NCI-H1694 (cell line): ENCODE measurements at places on chromosomes 4 and X.

- DNase-seq: no peak
These were observed 18.2 kb downstream of the PTTG2 start for GRCh38 chr4:37978248-37978924.

DNA sequence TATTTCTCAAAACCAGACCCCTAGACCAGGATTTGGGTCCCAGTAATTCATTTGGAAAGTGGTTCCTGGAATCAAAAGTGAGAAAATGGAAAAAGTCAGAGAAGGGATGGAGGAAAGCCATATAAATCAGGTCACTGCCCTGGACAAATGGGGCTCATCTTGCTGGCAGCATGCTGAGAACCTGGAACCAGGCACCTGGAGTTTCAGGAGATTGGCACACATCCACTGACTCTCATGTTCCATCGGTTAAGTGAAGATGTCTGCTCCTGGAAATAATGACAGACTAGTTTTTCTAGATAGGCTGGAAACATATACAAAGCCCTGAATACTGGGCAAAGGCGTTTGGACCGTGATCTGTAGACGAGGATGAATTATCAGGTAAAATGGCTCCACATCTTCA lies 163.6 kb upstream of the HS3ST1 start:
- no peak for DNase-seq

GRCh38 chr4:143017210-143017609 lies 167.5 kb upstream of the USP38 start:
- DNase-seq: no peak

DNA sequence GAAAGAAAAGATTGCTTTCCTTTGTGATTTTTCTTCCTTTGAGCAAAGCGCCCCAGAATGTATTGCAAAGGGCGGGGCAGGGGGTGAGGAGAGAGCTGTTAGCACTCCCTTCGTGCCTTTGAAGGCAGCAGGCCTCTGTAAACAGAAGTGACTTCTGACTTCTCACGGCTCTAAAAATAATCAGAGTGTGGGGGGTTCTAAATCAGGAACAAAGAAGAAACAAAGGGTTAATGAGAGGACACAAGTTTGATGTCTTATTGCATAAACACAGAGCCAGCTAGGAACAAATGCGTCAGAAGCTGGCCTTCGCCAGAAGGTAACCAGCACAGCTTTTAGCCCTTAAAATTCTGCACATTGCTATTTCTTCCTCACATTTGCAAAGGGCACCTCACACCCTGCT lies 626.2 kb downstream of the MID1IP1 start:
- no peak for DNase-seq

GRCh38 chrX:20224814-20225487 lies 41.8 kb downstream of the RPS6KA3 start:
- DNase-seq: no peak

- no peak for DNase-seq
These were observed 122.8 kb upstream of the FAT1 start for GRCh38 chr4:186846426-186846825.

- DNase-seq: no peak
These were observed 115.1 kb downstream of the NDST4 start for GRCh38 chr4:114998316-114998715.

GRCh38 chrX:69807400-69807799 lies 191.5 kb downstream of the EDA start:
- no peak for DNase-seq

DNA sequence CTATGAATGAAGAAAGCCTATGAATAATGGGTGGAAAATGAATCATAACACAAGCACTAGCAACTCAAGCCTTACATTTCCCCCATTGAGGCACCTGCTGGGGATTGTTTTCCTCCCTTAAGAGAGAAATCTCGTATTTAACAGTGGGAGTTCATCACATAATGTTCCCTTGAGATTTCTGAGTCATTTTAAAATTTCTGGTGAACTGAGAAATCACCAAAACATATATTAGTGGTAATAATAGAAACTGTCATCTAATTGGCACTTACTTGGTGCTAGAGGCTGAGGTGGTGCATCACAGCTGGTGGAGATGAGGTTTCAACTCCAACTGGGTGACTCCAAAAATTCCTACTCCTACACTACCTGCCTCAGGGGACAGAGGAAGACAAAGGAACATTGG lies 561.3 kb upstream of the LCORL start:
- DNase-seq: no peak

DNA sequence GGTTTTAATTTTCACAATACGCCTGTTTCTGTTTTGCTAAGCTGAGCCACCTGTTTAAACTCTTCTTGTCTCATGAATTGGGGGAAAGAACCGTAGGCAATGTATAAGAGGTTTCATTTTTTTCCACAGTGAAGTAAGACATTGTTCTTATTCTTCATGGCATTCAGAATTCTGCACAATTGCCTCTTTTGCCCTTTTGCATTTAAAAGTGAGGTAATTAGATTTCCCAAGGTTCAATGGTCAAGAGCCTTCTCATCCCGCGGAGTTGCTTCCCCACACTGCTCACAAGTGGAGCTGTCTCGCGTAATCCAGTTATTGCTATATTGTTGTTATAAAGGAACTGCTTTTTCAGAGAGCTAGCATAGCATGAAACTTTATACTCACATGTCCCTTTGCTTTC lies 90.9 kb upstream of the SPRY1 start:
- DNase-seq: no peak
